Suppressor macrophage treated with lipopolysaccharide for 4 hours (primary cell): ENCODE measurements at places on chromosomes 5 and 9.

DNA sequence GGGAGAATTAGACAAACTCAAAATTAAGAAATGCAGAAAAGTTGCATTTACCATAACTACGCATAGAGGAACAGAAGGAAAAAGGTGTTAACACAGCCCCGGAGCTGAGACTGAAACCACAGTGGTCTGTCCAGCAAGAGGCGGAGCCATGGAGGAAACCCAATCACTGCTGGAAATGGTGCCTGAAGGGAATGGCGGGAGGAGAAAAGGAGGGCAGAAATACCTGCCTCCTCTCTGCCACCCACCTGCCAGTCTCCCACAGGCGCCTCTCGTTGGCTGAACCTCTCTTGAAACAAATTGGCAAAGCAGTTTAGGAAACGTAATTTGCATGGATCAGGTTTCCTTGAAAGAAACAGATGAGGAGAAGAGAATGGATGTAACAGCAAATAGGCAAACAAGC lies 9.7 kb upstream of the PRKACG start:
- DNase-seq = no peak

GRCh38 chr9:131847665-131848354 lies 107.9 kb upstream of the RAPGEF1 start:
- DNase-seq = no peak

DNA sequence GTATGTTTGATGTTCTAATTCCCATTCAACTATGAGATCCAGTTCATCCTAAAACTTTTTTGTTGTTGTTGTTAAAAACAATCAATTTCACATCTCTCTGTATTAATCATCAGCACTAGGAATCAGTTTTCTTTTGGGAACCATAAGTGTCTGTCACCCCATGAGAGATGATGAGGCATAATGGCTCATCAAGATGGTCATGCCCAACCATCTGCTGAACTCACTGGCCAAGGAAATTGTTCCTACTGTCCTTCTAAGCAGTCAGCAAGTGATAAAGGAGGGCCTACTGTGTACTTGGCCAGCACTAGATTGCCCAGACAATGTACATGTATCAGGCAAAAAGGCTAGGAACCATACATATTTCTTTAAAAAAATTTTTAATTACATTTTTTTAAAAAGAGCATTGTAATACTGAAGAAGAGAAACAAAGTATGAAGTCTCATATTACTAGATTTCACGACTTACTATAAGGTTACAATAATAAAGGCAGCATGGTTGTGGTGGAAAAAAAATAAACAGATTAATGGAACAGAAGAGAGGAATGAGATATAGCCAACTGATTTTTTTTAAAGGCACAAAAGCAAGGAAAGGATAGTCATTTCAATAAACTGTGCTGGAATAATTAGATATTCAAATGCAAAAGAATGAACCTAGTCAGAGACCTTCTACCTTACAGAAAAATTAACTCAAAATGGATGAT lies 458.3 kb downstream of the SPOCK1 start:
- DNase-seq = no peak

- DNase-seq = no peak
These were observed 1523.6 kb upstream of the WWC1 start for GRCh38 chr5:166767858-166768257.

DNA sequence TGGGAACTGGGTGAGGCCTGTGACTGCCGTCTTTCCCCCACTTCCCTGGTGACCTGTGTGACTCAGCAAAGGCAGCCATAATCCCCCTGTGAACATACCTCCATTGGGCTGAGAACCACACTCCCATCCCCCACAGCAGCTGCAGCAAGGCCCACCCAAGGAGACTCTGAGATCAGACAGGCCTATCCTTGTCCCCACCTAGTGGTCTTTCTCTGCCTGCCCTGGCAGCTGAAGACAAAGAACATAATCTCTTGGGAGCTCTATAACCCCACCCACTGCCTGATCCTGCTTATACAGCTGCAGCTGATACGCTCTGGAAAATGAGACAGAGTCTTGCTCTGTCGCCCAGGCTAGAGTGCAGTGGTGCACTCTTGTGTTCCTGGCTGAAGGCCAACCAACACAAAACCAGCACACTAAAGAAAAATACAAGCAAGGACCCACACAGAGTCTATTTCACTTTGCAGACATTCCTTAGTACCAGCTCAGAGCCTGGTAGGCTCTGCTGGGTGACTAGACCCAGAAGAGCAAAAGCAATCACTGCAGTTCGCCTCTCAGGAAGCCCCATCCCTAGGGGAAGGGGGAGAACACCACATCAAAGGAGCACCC lies 106.7 kb downstream of the MCTP1 start:
- DNase-seq = no peak

GRCh38 chr9:72485821-72486593 lies 35.4 kb upstream of the TMC1 start:
- no peak for DNase-seq

DNA sequence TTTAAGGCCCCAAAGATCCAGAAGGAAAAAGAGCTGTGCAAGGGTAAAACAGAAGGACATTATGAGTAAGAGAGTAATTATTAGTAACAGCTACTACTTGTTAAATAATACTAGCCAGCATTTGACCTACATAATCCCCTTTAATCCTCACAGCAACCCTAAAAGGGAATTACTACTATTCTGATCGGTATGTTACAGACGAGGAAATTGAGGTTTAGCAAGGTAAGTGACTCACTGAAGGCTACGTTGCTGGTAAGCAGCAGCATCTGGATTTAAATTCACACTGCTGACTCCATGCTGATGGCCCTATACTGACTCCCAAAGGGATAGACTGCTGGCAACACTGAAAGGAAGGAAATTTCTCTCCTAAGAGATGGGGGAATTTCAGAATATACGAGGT lies 3.7 kb upstream of the FSD1L start:
- no peak for DNase-seq

DNA sequence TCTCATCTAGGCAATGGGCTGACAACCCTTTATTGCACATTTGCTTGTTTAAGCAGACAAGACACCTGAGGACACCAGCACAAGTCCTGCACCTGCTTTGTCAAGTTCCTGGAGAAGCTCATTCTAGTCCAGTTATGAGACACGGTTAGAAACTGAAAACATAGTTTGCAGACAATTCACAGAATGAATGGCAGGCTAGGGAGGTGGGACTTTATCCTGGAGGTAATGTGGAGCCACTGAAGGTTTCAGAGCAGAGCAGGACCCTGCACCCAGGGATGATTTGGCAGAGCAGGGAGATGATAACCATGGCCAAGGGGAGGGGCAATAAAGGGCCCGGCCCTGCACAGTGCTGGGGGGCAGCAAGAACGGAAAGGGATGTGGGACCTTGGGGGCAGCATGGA lies 50.7 kb upstream of the SLC25A51 start:
- DNase-seq = no peak

- no peak for DNase-seq
These were observed 177.9 kb downstream of the PCSK1 start for GRCh38 chr5:96254980-96255691.

- peak; percentile 82 for DNase-seq
These were observed 24.5 kb upstream of the SEMA4D start for GRCh38 chr9:89522261-89522958.

- DNase-seq = peak; percentile 25
These were observed 71.5 kb upstream of the RPS23 start for GRCh38 chr5:82349652-82350051.

- no peak for DNase-seq
These were observed 345.0 kb downstream of the TMEM38B start for GRCh38 chr9:106039151-106039935.

GRCh38 chr9:89012294-89013042 lies 21.2 kb downstream of the S1PR3 start:
- no peak for DNase-seq

DNA sequence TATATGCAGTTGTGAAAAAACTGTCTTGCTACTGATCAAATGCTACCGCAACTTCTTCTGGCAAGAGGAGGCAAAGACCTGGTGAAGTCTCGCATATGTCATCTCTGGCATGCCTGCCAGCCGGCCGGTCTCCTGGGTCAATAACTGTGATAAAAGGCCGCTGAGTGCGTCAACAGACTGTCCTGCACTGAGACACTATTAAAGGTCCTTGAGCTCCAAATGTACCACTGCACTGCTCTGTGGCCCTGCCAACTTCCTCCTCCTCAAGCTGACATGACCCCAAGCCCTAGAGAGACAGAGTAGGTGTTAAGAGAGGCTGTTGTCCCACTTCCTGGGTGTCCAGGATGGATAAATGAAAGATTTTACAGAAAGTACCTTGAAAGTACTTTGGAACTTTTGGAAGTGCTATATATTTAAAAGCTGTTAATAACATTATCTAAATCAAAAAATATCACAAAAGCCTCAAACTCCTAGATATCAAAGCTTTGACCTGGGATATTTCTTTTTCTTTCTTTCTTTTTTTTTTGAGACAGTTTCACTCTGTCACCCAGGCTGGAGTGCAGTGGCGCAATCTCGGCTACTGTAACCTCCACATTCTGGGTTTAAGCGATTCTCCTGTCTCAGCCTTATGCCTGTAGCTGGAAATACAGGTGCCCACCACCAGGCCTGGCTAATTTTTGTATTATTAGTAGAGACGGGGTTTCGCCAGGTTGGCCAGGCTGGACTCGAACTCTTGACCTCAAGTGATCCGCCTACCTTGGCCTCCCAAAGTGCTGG lies 31.5 kb downstream of the RAPGEF1 start:
- peak; percentile 73 for DNase-seq

DNA sequence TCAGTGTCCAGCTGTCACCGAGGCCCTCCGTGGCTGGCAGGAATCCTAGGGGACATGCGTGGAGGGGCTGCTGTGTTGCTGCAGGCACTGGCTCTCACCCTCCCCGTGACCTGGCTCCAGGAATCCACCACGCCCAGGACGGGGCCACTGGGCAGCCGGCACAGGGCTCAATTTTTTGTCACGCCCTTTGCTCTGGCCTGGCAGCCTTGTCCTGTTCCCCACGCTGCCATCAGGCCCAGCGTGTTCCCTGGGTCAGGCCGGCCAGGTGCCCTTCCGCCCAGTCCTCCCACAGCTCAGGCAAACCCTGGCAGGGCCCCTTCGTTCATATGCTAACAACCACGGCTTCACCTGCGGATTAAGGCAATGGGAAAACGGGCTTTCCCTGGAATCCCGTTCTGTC lies 37.3 kb downstream of the PROP1 start:
- DNase-seq = no peak

DNA sequence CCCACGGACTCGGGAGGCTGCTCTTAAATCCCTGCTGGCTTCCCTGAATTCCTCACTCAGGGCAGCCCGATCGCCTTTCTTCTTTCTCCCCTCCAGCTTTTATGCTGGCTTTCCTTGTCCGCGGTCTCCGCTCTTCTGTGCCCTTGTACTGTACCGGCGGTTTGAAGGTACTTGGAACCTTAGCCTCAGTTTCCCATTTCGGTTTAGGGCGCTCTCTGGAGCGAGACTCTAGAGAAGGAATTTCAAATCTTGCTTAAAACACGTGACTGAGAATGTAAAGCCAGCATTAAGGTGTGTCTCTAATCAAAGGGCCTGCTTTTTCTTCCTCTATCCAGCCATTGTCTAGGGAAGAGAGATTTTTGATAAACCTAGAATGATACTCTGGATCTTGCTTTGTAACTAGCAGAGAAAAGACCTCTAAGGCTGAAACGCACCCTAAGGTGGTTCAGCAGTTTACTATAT lies 650 bp downstream of the GPR107 start:
- no peak for DNase-seq

DNA sequence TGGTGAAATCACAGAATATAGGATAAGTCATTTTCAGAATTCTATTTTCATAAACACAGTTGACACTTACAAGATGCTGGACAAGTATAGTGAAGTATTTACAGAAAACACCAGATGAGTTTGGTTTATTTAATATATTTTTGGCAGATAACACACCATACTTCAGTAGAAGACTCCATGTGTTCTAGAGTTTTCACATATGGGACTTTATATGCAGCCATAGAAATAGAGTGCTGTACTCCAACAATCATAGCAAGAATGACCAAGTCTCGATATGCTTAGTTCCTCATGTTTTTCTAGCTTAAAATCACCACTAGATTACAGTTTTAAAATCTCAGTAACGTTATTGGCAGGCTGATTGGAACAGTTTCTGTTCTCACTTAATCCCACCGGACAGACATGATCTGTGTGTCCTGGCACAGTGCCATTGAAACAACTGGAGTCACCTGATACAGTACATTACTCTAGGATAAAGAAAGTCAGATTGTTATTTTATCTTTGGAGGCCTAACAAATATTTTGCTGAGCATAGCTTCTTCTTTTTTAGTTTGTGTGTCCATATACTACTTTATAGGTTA lies 45.8 kb upstream of the ERBIN start:
- DNase-seq = no peak

- DNase-seq = no peak
These were observed 28.2 kb downstream of the AQP7 start for GRCh38 chr9:33374190-33374589.
